Effector CD8-positive, alpha-beta T cell (primary cell): ENCODE measurements at places on chromosomes 1 and 21.

- no peak for DNase-seq
Observed at GRCh38 chr1:100152271-100152670, 19.3 kb downstream of the TRMT13 start.

DNA sequence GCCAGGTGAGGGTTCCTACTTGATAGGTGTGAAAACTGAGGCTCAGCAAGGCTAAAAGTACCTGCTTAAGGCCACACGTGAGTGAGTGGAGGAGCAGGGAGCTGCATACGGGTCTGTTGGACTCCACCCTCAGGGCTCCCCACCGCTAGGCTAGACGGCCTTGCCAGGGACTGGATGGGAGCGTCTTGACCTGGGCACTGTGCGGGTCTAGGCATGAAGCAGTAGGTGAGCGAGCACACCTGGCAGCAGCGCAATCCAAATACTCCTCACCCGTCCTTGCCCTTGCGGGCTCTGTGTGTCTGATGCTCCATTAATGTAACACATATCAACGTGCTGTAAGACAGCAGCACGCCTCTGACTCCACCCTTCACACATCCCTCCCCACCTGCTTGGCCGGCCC is 94.0 kb downstream of the LACTBL1 start:
- no peak for DNase-seq

GRCh38 chr1:54754486-54755285 is 9.6 kb downstream of the PARS2 start:
- DNase-seq = no peak

- no peak for DNase-seq
Observed at GRCh38 chr1:192552760-192553191, 22.8 kb upstream of the RGS1 start.

DNA sequence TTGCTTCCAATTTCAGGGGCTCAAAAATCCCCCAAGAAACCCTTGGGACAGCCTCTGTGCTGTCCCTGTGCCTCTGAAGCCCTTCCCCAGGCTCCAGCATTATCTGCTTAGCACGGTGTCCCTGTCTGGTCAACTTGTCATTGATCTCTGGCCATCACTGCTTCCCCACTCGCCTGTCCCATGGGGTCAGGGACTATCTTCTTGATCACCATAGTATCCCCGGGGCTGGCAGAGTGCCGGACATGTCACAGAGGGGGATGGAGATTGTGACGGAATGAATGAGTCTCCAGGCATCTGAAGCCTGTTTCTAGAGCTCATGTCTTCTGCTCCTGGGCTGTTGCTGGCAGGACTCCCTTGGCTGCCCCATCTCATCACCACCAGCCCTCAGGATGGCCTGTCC is 99.4 kb upstream of the VAMP3 start:
- DNase-seq = no peak

DNA sequence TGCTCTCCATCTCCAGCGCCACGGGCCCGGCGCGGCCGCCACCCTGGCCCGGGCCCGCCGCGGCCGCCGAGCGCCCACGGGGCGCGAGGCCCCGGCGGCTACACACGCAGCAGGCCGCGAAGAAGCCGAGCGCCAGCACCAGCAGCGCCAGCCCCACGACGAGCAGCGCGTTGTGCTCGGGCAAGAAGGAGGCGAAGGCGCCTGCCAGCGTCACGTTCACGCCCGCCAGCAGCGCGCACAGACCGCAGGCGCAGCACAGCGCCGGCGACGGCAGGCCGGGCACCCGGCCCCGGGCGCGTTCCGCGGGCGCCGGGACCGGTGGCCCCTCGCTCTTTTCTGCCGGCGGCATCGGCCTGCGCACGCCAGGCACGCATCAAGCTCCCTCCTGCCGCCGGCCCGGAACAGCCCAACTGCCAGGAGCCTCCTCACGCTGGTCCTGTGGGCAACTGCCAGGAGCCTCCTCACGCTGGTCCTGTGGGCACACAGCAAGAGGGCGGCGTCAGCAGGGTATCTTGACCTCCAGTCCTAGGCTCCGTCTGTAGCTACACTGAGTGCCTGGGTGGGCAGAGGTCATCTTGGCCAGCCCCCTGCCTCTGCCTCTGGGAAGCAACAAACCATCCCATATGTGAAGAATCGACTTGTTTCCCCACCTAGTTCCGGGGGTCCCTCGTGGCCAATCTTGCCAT is 18.1 kb downstream of the KNCN start:
- DNase-seq = no peak

- no peak for DNase-seq
Observed at GRCh38 chr1:157574836-157575235, 22.5 kb upstream of the FCRL5 start.

- no peak for DNase-seq
Observed at GRCh38 chr1:225651376-225651871, 1.5 kb downstream of the ENAH start.

- DNase-seq = no peak
Observed at GRCh38 chr1:31238986-31239613, 587 bp downstream of the NKAIN1 start.

DNA sequence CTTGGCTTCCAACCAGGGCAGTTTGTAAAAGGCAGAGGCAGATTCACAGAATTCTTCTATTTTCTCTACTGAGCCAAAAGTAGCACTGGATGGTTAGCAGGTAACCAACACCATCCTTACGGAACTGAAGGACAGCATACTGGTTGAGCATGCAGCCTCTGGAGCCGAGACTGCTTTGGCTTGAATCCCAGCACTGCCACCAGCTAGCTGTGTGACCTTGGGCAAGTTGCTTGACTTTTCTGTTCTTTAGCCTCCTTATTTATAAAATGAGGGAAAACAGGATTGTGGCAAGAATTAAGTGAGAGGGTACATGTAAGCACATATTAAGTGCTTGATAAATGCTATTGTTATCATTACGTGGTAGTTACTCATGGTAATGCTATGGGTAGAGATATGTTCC is 19.5 kb downstream of the CACNA1S start:
- DNase-seq = no peak

- DNase-seq = no peak
Observed at GRCh38 chr1:11364170-11364569, 91.2 kb downstream of the UBIAD1 start.

- no peak for DNase-seq
Observed at GRCh38 chr1:22334860-22335550, 116.6 kb upstream of the ZBTB40 start.

- no peak for DNase-seq
Observed at GRCh38 chr1:191609305-191609704, 549.0 kb upstream of the RGS18 start.

GRCh38 chr1:198162091-198162767 is 5.4 kb downstream of the NEK7 start:
- no peak for DNase-seq

DNA sequence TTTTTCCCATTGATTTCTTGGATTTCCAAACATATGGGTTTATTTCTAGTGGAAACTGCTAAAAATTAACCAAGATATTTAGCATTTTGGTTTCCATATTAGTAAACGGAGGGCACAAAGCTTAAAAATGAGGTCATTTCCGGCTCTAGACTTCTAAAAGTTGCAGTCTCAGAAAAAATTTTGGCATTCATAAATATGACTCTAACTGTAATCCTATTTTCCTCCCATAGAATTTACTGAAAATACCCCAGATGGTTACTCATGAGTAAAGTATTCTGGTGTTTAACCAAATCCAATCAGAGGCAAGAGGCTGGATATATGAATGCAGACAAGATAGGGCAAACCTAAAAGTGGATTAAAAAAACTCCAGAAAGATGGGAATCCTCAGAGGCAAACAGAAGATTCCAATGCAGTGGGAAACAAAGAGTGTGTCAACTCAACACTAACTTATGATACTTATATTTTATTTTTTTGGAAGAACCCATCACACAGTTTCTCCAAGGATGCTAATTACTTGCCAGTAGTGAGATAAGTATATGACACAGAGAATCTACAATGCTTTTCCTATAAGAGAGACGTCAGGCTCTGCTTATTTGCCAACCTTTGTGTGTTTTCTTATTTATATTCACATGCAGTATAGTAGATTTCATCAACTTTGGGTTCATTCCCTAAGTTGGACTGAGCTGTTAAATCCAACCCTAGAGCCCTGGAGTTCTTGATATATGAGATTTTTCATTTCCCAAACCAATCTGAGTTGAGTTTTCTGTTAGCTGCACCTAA is 90.1 kb upstream of the BCL10 start:
- no peak for DNase-seq

DNA sequence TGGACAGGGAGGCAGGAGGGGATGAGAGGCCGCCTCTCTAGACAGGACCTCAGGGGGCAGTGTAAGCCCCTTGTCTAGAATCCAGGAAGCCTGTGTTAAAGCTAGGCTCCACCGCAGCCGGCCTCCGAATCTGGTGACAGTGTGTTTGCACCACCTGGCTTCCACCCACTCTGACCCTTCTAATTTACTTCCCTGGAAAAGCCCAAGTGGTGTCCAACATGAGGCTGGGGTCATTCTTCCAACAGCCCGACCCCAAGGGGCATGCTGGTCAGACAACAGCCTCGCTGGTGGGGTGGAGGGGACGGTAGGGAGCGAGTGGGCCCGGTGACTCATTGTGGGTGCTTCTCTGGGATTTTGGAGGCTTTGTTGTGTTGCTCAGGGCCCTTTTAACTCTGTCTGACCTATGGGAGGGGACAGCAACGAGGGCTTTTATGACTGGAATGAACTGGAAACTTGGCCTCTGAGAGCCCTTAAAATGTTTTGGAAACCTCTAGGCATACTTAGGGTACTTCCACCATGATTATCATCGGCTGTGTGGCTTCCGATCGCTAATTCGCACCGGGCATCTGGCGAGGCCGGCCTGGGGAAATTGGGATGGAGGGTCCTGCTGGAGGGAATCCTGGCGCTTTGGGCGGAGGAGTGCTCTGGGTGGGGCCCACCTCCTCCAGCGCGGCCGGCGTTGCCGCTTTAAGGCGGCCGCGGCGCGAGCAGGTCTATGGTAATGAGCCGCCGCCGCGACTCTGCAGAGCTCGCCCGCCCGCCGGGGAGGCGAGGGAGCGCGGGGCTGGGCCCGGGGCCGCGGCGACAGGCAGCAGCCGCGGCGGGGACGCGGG is at the start of gene CELSR2:
Gene CELSR2, plus strand, starts transcription at position 743 of the 833 bp plus-strand sequence. CDS start 541 bp downstream, outside the sequence.
- peak; percentile 37 for DNase-seq

- no peak for DNase-seq
Observed at GRCh38 chr1:150234309-150234565, 1.7 kb downstream of the ANP32E start.

GRCh38 chr1:175635092-175635491 is 108.3 kb downstream of the TNR start:
- DNase-seq = no peak

GRCh38 chr1:40380817-40381216 is 7.3 kb downstream of the SMAP2 start:
- DNase-seq = no peak

GRCh38 chr1:10973956-10974881 is 38.2 kb upstream of the TARDBP start:
- DNase-seq = no peak

DNA sequence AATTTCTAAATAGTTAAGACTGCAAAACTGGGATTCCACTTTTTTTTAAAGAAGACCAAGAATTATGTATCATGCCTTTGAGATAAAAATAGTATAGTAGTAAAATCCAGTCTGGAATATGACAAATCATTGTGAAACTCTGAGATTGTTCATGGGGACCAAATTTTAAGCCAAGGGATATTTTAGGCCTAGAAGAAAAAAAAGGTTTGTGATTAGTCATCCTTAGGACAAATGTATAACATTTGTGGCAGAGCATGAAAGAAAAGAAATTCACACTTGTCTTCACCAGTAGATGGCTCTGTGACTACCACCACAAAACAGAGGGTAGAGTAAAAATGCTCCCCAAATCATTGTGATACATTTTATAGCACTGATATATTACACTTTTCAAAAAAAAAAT is 226.1 kb downstream of the KCTD3 start:
- DNase-seq = no peak

DNA sequence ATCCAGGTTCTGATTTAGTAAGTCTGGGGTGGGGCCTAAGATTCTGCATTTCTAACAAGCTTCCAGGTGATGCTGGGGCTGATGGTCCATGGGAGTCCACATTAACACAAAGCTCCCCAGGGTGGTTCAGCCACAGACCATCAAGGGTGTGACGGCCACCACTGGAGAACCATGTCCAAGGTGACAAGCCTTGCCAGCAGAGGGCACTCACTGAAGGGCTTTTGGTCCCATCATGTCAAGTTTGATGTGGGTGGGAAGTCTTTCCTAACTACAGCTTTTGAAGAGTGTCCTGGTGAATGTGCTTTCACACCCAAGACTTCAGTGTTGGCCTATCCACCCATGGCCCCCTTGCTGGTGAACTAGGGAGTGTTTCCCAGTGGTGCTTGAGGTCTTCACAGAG is 67.1 kb downstream of the UBE2T start:
- DNase-seq = peak; percentile 6

- peak; percentile 75 for DNase-seq
Observed at GRCh38 chr1:32273391-32274208, 18.3 kb upstream of the HDAC1 start.

DNA sequence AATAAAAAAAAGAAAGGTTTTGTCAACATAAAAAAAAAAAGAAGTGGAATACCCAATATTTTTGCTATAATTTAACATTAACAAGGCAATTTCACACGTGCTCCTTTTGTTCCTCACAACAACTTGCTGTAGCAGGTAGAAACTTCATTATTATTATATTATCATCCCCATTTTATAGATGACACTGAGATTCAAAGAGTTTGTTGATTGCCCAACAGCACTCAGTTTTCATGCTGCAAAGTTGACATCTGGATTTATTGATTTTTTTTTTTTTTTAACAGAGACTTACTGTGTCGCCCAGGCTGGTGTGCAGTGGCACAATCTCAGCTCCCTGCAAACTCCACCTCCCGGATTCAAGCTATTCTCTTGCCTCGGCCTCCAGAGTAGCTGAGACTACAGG is 8.9 kb upstream of the ESRRG start:
- DNase-seq = no peak

DNA sequence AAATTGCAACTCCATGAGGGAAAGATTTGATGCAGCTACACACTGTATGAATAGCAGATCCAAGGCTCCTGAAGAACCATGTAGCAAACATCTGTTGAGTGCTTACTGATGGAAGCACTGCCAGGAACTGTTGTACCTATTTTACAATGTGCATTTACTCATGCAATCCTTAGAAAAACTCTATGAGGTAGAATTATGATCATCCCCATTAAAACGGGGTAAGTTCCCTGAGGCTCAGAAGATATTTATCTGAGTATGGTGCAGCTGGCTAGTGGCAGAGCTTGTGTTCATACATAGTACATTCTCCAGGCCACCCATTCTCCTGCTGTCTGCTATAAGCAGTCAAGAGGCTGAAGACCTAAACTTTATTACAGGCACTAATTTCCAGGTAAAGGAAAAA is 54.4 kb upstream of the C8B start:
- no peak for DNase-seq
